ENCODE measurements at places on chromosomes 7 and 10. TPM values are rescaled to one million over a fixed set of nuclear protein-coding genes. Genes with fewer than 3 reads are reported as not detected.

Gene C7orf33
- polyA plus RNA-seq = not detected

Gene WDR11
- polyA plus RNA-seq = 9.6 TPM

Gene IL15RA
- 18.7 TPM for polyA plus RNA-seq

Gene SORBS1
- polyA plus RNA-seq = 350 TPM

Gene VSTM4
- 6.1 TPM for polyA plus RNA-seq

Gene COBL
- 25.6 TPM for polyA plus RNA-seq

Gene IGF2BP3
- 0.16 TPM for polyA plus RNA-seq

DNA sequence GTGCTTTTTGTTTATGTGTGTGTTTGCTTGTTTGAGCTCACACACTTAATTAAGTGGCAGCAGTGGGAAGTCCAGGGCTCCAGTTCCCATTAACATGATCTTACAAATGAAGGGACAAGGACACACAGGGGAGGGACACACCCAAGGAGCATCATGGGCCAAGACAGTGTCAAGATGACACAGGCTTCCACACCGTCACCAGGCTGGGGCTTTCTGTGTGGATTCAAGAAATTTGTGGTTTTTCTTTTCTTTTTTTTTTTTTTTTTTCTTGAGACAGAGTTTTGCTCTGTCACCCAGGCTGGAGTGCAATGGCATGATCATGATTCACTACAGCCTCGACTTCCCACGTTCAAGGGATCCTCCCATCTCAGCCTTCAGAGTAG, 173.6 kb downstream of the KIAA1217 start:
- DNase-seq = no peak

- DNase-seq = no peak
These were observed 19.5 kb upstream of the ITGB8 start for GRCh38 chr7:20310963-20311742.

DNA sequence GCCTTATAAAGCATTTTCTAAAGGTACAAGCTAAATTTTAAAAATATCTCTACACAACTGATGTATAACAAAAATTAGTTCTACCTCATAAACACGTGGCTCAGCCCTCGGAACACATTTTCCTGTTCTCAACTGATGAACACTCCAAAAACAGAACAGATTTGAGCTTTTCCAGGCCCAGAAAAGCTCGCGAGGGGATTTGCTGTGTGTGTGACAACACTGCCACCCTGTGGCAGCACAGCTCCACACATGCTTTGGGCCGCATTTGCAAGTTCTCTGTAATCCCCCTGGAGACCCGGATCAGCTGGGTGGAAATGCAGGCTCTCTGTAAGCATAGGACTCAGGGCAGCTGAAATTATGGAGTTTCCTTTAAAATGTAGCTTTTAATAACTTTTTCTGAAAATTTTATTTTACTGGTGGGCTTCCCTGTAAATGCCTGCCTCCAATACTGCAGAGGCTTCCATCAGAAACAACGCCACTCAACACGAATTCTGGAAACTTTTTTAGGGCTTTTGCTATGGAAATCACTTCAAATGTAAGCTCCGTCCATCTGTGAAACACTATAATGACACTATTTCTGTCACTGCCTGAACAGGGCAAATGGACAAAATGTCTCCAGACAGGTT, 155.5 kb downstream of the COBL start:
- peak; percentile 70 for DNase-seq

DNA sequence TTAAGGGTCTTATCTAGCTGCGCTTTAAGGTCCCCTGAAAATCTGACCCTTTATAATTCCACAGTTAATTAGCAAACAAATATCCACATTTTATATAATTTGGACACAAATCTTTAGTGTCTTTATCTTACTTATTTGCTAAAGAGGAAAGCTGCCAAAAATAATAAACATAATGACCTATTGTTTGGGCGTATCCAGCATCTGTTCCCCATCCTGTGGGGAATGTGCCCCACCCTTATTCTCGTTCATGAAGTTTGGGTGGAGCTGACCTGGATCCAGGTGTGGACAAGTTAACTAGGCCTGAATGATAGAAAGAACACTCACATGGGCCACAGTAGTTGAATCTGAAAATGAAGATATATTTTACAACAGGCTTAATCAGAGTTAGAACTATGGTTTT, 218.3 kb downstream of the CRPPA start:
- DNase-seq = no peak

GRCh38 chr10:101961591-101962498, 94.1 kb downstream of the ARMH3 start:
- no peak for DNase-seq

DNA sequence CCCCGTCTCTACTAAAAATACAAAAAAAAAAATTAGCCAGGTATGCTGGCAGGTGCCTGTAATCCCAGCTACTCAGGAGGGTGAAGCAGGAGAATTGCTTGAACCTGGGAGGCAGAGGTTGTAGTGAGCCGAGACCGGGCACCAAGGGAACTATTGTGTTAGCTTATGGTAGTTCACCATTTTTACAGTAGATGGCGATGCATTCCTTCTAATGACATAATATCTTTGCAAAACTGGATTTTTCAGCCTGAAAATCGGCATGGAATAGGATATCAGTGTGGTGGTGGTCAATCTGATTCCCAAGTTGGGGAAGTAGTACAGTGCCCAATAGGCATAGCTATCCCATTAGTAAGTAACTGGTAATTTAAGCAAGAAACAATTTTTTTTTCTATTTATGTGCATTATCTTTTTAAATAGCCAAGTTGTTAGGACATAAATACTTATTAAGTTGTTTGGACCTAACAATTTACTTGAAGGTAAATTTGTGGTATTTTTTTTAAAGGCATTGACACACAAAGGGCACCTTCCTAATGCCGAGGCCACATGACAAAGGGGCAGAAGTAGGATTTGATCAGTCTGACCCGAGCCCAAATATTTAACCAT, 17.6 kb upstream of the IMPDH1 start:
- DNase-seq = no peak

- no peak for DNase-seq
These were observed 372.2 kb downstream of the DPP6 start for GRCh38 chr7:154424350-154424749.

GRCh38 chr10:117638200-117638599, 95.7 kb downstream of the EMX2 start:
- no peak for DNase-seq

All from heart right ventricle (tissue), 16 donors.